HTR-8/SVneo (cell line): ENCODE measurements at places on chromosomes 16 and 17.

GRCh38 chr17:50266384-50267073, 7.7 kb upstream of the TMEM92 start:
- peak; percentile 81 for DNase-seq

DNA sequence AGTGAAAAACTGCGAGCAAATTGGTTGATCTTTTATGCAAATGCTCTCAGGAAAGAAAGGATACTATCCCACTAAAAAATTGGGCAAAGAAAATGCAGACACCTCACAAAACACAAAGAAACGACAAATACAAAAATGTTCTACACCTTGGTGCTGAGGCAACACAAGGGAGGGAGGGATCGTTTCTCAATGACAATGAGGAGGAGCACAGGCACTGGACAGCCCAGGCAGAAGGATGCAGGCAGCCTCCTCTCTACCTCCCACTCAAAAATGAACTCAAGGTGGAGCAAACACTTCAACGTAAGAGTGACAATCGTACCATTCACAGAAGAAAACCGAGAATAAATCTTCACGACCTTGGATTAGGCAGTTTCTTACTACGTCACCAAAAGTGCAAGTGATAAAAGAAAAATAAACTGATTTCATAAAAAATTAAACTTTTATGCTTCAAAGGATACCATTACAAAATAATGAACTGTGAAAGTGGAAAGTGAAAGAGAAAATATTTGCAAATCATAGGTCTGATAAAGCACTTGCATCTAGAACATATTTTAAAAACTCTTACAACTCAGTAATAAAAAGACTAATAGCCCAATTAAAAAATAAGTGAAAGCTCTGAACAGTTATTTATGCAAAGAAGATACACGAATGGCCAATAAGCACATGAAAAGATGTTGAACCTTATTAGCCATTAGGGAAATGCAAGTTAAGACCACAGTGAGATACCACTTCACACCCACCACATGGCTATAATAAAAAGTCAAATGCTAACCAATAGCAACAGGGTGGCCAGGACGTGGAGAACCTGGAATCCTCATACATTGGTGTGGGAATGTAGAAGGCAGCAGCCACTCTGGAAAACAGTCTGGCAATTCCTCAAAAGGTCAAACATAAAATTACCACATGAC, 80.8 kb upstream of the TRAP1 start:
- peak; percentile 19 for DNase-seq

DNA sequence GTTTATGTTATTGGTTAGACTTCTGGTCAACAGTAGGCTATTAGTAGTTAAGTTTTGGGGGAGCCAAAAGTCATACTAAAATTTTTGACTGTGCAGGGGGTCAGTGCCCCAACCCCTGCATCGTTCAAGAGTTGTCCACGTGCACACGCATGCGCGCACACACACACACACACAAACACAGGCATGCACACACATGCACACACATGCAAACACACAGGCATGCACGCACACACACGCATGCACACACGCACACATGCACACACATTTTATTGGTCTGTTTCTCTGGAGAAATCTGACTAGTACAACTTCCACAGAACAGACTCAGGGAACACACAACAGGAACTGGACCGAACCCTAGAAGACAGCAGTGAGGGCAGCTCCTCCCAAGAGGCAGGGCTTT, 24.4 kb upstream of the USP10 start:
- DNase-seq: no peak

DNA sequence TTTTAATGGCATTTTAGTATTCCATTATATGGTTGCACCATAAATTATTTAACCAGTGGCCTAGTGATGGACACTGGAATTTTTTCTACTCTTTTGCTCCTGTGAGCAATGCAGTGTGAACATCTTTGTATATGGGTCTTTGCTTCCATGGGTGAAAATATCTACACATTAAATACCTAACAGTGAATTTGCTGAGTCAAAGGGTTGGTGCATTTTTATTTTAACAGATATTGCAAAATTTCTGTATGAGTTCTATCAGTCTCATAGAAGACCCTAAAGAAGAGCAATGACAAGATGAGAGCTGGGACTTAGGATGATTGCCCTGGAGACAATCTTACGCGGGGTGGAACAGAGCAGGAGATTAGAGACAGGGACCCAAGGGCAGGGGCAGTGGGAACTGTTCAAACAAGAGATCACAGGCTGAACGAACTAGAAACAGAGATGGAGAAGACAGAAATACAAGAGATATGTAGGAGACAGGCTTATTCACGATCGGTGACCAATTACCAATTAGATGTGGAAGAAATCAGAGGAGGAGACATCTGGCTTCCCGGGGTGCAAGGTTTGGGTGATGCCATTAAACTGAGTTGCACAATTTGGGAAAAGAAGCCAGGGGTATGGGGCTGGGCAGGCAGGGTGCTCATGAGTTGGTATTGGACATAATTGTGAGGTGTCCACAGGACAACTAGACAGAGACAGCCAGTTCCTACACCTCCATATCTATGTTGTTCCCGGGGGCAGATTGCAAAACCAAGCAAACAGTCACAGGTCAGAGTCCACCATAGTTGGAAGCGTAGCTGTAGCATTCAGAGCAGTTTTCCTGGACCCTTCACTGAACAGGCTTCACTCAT, 39.9 kb upstream of the LONP2 start:
- no peak for DNase-seq

DNA sequence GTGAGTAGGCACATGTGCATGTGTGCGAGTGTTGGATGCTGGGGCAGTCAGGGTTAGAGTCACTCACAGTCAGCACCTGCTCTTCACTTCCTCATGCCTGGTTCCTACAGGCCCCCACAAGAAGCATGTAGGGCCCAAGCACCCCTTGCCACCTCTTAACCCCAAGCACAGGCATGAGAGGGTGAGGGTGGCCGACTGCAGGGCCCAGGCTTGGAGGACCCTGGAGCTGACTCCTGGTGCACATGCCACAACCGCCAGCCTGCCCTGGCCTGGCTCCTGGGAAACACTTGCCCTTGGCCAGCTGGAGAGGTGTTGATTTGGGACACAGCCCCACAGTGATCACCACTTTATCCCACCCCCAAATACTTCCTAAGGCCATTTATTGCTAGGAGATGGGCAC, 16.9 kb upstream of the CDRT15L2 start:
- no peak for DNase-seq

GRCh38 chr17:40778461-40778860, 3.9 kb downstream of the KRT27 start:
- no peak for DNase-seq

GRCh38 chr17:68733241-68734176, 132.3 kb upstream of the FAM20A start:
- no peak for DNase-seq

DNA sequence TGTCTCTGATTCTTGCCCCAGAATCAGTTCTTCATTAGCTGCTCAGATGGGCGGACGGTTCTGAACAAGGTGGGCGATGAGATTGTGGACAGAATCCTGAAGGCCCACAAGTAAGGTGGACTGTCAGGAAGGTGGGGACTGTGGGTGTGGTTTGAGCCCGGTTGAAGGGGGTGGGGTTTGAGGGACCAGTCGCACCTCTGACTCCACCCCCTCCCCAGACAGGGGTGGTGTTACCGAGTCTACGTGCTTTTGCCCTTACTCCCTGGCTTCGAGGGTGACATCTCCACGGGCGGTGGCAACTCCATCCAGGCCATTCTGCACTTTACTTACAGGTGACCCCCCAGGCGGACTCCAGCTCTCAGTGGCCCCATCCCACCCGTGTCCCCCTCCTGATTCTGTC, 11.3 kb downstream of the PLD2 start:
- no peak for DNase-seq

DNA sequence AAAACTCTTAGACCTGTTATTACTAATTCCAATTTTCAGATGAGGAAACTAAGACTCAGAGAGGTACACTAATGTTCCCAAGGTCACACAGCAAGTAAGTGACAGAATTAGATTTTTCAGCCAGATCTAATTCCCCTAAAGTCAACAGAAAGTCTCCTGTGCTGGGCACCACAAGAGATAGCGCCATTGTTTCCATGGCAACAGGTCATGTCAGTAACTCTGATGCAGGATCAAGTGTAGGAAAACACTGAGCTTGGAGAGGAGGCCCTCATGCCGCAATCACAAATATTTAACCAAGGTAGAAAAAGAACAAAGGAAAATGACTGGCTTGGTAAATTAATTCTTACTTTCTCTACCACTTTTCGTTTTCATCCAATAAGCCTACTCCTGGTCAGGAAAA, 166.0 kb upstream of the CDH13 start:
- no peak for DNase-seq

GRCh38 chr16:23248261-23249194, 53.6 kb upstream of the SCNN1B start:
- no peak for DNase-seq

DNA sequence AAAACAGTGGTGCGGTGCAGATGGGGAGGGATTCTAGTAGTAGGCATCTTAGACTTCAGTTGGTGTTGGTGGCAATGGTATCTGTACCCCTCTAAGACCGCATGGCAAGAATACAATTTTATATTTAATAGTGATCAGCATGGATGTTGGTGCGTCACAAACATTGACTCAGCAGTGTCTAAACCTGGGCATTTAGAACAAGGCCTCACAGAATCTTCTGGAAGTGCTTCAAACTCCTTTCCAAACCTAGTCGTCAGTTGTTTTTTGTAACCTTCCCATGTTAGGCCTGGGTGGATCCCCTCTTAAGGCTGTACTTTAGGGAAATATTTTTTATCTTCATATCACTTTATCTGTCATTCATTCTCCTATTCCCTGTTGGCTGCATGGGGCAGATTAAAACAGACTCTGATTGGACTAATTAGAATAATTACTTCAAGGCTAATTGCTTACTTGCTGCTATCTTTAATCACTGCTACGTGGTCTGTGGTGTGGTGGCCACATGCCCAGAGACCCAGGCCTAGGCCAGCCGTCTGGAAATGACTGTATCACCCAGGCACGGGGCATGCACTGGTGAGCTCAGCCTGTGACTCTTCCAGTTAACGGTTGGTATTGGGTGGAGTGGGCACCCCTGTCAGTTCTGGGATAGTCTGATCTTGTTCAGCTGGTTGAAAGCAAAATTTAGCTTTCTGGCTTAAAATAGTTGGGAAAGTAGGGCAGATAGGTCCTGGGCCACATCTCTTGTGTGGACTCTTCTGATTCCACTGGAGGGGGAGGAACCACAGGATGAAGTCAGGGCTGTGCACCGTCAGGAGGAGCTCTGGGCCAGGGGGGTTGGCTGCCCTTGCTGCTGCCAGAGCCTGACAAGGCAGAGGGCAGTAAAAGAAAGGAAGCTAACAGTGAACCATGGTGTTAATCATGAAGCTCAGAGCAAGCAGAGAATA, 4.5 kb downstream of the ALKBH5 start:
- DNase-seq: no peak

DNA sequence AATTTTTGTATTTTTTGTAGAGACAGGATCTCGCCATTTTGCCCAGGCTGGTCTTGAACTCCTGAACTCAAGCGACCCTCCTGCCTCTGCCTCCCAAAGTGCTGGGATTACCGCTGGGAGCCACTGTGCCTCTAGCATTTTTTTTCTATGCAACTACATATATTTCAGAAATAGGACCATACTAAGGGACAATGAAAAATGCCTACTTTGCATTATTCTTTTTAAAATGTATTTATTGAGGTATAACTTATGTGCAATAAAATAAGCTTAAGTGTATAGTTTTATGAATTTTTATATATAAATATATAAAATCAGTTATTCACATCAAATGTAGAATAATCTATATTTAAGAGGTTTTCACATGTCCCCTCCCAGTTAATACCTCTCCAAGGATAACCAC, 38.1 kb downstream of the KATNIP start:
- no peak for DNase-seq

DNA sequence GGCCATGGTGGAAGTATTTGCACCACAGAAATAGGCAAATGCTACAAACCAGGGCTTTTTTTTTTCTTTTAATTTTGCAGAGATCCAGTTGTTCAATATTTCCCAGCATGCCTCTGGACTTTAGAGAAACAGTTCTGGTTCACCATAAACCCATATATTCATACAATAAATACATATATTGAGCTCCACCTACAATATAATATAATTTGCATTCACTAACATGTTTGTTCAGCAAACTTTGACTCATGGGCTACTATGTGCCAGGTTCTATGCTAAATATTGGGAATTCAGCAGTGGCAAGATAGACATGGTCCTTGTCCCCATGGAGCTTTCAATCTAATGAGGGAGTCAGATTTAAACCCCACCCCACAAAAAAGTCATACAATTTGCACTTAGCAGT, 3.2 kb downstream of the TMEM114 start:
- no peak for DNase-seq

DNA sequence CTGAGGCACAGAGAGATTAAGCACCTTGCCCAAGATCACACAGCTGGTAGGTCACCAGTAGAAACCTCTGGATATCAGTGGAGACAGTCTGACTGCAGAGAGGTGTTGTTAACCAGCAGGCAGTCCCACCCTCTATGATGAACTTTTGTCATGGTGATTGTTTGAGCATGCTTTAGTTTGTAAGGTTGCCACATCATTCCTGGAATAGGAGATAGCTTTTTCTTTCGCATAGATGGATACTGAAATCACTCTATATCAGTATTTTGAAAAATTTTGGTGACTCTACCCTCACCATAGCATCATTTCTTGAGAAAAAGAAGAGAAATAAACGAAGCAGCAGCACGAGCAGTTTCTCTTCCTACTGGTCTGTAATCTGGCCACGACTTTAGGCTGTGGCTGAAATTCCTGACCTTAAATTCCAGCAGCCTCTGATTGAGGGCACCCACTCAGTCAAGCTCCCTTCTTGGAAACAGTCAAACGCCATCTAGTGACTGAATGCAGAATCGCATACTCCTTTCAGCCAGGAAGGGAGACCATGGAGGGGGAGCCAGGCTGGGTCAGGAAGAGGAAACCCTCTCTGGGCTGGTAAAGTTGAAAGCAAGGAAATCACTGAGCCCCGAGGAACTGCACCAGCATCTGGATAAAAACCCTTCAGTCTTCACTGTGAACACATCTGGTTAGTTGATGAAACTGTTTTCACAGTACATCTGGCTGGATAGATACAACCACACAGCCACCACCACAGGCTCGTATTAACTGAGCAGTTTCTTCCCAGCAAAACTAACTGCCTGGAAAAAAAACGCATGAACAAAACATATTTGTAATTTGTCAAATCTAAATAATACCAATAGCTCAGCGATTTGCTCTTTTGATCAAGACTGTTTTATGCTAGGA, 108.5 kb upstream of the XYLT1 start:
- DNase-seq: peak; percentile 18

DNA sequence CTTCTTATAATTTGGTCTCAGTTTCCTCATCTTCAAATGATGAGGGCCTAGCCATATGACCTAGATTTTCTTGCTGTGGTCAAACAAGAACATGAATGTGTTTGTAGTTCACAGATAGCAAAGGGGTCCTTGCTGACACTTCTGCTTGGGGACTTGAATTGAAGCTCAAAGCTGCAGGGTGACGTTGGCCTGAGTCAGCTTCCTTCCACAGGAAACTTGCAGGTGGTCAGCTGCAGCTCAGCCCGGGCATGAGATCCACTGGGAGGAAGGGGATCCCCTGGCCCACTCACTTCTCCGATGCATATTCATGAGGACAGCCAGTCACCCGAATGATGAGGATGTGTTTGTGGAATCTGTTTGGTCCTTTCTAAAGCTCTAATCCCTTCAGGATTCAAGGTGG, 42.6 kb upstream of the AXIN2 start:
- no peak for DNase-seq
